ENCODE measurements at places on chromosomes 12 and 14.

DNA sequence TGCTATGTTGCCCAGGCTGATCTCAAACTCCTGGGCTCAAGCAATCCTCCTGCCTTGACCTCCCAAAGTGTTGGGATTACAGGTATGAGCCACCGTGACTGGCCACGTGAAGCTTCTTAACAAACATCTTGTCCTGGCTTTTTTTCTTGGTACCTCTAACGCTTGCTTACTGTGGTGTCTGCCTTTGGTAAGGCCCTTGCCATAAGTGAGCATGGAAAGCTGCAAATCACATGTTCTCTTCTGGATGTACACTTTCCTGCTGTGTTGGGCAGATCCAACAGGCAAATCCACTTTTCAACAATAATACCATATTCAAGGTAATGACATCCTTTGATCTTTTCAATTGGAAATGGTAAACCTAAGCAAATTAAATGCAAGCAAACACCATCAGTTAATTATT lies 54.6 kb downstream of the ARF6 start:
- DNase-seq = no peak

GRCh38 chr12:50820177-50820576 lies 22.5 kb upstream of the TMPRSS12 start:
- no peak for DNase-seq

- no peak for DNase-seq
Measured at GRCh38 chr12:124336742-124337520, 42.0 kb downstream of the RFLNA start.

GRCh38 chr12:119327471-119327870 lies 7.1 kb upstream of the CCDC60 start:
- no peak for DNase-seq

DNA sequence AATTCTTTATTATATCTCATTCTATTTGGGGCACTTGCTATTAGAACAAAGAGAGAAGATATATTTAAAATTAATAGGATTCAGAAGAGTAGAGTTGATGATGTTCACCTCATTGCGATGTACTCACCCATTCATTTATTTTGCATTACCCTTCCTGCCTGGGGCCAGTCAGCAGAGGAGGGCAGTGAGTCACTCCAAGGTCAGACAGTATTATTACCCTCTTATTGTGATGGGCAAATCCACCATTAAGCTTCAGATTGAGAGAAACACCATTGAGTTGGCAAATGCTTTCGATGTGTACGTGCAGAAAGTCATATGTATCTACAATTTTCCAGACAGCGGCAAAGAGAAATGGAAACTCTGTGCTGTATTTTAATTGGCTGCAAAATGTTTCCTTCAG lies 134.2 kb downstream of the BICD1 start:
- DNase-seq = no peak

DNA sequence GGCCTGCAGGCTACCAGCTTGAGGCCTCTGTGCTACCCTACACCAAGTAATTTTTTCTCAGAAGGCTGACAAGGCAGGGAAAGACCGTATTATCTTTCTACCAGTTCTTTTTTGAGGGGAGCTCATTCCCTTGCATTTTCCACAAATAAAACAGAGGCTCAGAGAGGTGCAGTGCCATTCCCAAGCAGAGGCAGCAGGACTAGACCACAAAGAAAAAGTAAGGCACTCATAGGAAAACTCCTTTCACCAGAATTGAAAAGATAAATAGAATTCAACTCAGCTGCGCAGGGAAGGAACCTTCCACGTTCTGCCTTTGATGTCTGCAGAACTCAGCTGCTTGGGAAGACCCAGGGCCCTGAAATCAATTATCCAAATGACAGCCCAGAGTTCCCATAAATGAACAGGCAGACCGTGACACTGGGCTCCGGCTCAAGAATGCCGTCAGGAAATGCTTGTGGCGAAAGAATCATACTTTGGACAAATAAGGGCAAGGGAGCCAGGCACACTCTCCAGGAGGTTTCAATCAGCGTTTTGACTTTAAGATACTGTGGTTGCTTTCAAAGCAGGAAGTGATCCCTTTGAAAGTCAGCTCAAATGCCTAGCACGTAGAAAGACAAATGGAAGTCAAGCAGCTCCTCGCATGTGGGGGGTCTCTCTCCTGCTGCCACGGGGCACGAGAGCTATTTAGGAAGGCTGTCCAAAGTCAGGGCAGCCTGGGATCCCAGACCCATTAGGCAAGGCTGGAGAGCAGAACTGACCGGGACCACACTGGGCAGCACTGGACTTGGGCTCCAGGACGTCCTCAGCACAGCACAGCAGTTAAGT lies 14.0 kb downstream of the KCTD10 start:
- peak; percentile 94 for DNase-seq

DNA sequence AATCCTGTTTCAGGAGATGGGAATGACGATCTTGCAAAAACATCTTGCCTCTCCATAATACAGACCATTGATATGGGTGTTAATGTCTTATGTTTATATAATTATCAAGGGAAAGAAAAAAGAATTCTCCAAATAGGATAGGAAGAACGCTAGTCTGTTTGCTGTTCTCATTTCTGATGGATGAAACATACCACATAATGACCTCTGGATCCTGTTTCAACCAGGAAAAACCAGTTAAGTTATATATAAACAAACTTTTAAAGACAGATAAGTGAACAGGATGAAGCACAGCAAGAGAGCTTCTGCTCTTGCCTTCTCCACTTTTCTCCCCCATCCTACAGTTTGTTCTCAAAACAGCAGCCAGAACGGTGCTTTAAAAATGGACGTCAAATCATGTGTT lies 27.8 kb downstream of the COQ6 start:
- DNase-seq = no peak

DNA sequence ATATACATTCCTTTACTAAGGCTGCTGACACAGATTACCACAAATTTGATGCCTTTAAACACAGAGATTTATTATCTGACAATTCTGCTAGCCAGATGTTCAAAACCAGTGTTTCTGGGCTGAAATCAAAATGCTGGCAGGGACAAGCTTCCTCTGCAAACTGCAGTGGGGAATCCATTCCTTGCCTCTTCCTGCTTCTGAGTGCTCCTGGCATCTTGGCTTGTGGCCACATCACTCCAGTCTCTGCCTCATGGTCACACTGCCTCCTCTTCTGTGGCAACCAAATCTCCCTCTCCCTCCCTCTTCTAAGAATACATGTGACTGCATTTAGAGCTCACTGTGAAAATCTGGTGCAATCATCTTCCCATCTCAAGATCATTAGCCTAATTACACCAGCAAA lies 235.7 kb downstream of the TTC8 start:
- DNase-seq = no peak

- DNase-seq = no peak
Measured at GRCh38 chr12:114405519-114406271, at the start of gene TBX5. TSS of gene TBX5 (minus strand) at chr12:114406144. CDS start at chr12:114403898, 2,246 bp downstream.

GRCh38 chr14:76698631-76699030 lies 62.6 kb upstream of the VASH1 start:
- no peak for DNase-seq

Data from breast epithelium (tissue), 4 donors.